ENCODE measurements at places on chromosomes 5 and 9.

- no peak for DNase-seq
These were observed 16.6 kb downstream of the KCNT1 start for GRCh38 chr9:135718616-135719015.

DNA sequence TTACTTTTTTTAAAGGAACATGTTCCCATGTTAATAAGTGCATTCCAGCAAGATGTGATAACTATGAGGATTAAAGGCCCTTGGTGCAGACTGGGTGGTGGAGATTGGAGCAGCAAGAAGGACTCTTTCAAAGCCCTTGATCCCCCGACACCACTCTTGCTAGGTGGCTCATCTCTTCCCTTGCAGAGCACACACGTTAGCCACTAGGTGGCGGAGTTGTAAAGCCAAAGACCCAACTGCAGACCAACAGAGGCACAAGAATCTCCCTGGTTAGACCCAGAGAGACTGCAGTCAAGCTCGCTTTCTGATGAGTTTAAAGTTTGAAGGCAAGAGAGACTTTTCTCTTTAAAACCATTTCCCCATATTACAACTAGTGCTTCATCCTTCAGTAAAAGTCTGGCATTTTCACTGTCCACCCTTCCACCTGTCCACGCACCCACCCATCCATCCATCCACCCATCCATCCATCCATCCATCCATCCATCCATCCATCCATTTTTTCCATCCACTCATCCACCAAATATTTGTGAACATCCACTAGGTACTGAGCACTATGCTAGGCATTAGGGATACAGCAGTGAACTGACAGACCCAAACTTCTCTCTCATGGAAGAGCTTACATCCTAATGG lies 226.9 kb downstream of the MSX2 start:
- DNase-seq = peak; percentile 72

- DNase-seq = no peak
These were observed 395.2 kb upstream of the ZNF462 start for GRCh38 chr9:106467865-106468164.

DNA sequence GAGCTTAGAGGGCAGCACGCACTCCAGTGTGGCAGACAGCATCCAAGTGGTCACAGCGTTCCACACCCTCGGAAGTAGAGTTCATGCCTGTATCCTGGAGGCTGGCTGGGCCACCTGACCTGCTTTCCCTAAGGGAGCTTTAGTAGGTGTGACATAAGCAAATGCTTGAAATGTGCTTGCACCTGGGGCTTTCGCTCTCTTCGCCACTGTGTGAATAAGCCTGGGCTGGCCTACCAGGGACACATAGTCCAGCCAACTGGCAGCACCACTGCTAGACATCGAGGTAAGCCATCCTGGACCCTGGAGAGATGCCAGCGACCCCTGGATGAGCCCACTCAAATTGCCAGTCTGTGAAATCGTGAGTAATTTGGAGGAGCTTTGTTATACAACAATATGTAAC lies 24.9 kb upstream of the IRX4 start:
- no peak for DNase-seq

- DNase-seq = no peak
These were observed 4.4 kb downstream of the UBAC1 start for GRCh38 chr9:135956802-135957174.

- no peak for DNase-seq
These were observed 140.8 kb downstream of the COL23A1 start for GRCh38 chr5:178449163-178450070.

GRCh38 chr9:16950051-16950450 lies 79.6 kb upstream of the BNC2 start:
- DNase-seq = no peak
